ENCODE measurements at places on chromosomes 3 and 15.

GRCh38 chr15:42576776-42577175 is 1.4 kb downstream of the STARD9 start:
- no peak for DNase-seq

DNA sequence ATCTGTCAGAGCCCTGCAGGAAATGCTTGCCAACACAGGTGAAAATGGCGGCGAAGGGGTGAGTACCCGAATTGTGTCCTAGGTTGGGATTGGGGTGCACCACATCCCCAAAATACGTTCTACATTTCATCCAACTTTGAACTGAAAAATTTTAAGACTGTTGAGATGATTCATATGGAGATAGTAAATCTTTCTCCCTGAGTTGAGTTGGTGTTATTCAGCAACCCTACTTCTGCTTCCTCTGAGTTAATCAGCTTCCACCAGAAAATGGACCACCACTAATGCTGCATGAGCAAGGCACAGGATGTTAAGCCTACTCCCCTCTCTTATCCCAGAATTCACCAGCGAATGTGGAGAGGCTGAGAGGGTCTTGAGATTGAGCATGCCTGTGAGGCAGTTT is 192.9 kb downstream of the RYR3 start:
- DNase-seq, result no peak

- no peak for DNase-seq
These were observed at the start of gene TMEM40 for GRCh38 chr3:12759097-12759679. TSS of gene TMEM40 (minus strand) at chr3:12759259. CDS start at chr3:12749832, 9,427 bp downstream.

- no peak for DNase-seq
These were observed 10.3 kb downstream of the ATG7 start for GRCh38 chr3:11282250-11283138.

GRCh38 chr3:30984855-30985749 is 90.6 kb upstream of the GADL1 start:
- DNase-seq, result no peak

DNA sequence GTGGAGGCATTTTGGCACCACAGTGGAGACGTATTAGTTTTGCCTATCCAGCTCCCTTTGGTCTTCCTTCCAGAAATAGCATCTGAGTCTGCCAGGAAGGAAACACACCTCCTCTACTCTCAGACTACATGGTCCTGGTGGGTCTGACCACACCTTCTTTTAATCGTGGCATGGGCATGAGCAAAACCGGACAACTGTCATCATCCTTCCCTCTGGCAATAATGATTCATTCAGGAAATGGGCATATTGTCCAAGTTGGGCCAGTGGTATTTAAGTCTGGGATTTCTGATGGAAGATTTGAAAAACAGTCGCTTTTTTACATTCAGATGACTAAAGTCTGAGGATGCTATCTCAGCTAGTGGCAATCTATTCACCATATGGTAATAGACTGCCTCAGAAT is 601.0 kb upstream of the ADAMTS9 start:
- no peak for DNase-seq

DNA sequence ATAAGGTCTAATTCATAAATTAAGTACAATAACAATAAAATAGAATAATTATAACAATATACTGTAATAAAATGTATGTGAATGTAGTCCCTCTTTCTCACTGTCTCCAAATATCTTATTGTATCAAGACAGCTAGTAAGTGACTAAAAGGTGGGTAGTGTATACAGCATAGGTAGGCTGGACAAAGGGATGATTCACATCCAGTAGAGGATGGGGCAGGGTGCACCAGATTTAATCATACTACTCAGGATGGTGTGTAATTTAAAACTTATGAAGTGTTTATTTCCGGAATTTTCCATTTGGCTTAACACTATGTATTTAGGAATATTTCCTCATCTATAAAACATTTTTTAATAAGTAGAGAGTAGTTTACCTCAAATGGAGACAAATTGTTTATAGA is 876.1 kb upstream of the CADM2 start:
- DNase-seq, result no peak

GRCh38 chr3:10973046-10973595 is 19.4 kb upstream of the SLC6A1 start:
- DNase-seq, result no peak

DNA sequence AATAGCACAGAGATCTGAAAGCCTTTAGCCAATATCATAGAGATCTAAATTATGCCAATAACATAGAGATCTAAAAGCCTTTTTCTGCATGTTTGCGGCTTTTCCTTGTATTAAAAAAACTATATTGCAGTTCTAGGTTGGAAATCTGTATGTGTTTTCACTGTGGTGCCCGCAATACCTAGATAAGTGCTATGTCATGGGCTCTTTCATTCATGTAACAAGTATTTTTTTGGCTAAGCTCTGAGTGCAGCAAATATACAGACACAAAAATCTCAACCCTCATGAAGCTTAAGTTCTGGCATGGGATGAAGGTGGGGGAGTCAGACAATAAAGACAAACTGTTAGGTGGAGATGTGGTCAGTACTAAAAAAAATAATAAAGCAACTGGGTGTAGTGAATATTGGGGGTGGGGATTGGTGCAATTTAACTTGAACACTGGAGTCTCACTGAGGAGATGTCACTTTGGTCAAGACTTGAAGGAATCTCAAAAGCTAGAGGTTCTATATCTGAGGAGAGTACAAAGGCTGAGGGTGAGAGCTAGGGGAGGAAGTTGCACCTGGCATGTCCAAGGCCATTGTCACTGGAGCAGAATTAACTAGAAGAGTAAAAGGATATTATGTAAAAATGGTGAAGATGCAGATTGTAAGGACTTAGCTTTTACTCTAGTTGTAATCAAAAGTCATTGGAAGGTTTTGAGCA is 973 bp downstream of the BUB1B start:
- no peak for DNase-seq

DNA sequence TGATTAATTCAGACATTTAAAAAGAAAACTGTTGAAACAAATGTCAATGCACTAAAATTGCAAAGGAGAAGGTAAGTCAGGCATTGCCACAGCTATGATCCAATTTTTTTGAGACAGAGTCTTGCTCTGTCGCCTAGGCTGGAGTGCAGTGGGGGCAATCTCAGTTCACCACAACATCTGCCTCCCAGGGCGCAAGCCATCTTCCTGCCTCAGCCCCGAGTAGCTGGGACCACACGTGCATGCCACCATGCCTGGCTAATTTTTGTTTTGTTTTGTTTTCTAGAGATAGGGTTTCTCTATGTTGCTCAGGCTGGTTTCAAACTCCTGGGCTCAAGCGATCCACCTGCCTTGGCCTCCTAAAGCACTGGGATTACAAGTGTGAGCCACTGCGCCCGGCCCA is 117.6 kb downstream of the FMN1 start:
- DNase-seq, result no peak

DNA sequence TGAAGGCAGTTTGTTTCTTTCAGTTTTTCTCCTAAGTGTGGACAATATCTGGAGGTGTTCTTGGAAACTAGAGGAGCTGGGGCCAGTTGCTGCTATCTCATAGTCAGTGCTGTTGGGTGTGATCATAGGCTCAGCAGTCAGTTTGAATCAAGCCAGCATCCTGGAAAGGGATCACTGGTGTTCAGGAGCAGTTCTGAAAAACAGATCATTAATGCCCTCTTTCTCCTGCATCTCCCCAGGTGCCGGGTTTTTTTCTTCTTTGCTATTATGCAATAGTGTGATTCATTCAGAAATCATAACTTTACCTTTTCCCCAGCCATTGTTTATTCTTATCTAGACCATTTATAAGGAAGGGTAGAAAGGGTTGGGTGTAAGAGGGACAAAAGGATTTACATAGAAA is 24.0 kb downstream of the LNP1 start:
- no peak for DNase-seq

GRCh38 chr3:10322352-10322710 is 1.4 kb upstream of the SEC13 start:
- no peak for DNase-seq

DNA sequence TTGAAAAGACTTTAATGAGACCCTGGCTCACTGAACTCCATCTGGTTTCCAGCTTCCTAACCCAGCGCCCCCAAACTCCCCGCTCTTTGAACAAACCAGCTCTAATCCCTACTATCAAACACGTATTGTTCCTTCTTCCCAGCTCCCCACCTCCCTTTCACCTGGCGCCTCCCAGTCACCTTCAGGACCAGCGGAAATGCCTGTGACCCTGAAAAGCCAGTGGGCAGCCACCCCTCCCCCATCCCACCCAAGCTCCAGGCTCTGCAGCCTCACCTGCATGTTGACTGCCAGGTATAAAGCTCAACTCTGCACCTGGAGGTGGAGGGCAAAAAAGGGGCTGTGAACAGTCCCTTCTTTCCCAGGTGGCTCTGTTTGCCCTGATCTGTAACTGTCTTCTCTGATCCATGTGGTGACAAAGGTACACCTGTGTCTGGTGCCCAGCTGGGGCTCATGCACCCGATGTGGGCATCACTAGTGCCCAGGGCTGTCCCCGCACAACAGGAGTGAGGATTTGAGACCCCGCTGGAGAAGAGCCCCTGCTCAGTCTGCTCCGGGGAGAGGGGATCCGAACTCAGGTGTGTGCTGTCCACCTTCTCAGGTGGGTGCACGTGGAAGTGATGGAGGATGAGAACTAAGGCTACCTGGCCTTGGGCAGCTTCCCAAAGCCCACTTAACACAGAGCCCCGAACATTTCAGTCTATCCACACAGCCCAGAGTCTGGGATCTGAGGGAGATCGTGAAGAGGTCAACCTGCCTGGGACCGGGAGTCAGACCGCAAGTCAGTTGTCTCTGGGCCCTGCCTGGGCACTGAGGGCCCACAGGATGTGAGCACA is 128.9 kb downstream of the NSMCE3 start:
- no peak for DNase-seq

DNA sequence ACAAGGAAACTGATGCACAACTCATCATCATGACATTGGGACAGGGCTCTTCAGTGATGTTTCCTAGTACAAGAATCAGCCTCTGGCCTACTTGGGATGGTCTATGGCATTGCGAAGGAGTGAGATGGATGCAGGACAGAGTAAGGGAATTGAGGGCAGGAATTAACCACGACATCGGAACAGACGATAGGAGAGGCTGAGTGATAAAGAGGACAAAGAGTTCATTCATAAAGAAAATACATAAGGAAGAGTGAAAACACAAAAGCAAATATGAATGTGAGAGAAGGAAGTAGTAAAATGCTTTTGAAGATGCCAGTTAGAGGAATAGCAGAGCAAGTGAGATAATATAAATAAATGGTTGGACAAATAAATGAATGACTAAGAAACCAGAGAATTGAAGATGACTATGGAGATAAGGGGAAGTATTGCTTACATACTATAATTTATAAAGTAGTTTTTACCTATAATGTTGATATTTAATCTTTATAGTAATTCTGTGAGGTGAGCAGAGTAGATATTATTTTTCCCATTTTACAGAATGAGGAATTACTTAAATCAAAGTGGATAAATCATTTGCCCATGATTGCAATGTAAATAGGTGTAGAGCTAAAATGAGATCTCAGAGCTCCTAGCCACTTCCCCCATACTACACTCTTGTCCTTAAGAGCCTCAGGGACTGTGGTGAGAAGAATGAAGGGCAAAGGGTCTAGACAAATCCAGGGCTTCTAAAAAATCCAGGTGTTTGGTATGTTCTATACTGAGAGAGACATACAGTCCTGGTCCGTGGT is 203.3 kb downstream of the DTWD1 start:
- no peak for DNase-seq

- no peak for DNase-seq
These were observed 1.5 kb downstream of the CEP63 start for GRCh38 chr3:134487406-134487805.

DNA sequence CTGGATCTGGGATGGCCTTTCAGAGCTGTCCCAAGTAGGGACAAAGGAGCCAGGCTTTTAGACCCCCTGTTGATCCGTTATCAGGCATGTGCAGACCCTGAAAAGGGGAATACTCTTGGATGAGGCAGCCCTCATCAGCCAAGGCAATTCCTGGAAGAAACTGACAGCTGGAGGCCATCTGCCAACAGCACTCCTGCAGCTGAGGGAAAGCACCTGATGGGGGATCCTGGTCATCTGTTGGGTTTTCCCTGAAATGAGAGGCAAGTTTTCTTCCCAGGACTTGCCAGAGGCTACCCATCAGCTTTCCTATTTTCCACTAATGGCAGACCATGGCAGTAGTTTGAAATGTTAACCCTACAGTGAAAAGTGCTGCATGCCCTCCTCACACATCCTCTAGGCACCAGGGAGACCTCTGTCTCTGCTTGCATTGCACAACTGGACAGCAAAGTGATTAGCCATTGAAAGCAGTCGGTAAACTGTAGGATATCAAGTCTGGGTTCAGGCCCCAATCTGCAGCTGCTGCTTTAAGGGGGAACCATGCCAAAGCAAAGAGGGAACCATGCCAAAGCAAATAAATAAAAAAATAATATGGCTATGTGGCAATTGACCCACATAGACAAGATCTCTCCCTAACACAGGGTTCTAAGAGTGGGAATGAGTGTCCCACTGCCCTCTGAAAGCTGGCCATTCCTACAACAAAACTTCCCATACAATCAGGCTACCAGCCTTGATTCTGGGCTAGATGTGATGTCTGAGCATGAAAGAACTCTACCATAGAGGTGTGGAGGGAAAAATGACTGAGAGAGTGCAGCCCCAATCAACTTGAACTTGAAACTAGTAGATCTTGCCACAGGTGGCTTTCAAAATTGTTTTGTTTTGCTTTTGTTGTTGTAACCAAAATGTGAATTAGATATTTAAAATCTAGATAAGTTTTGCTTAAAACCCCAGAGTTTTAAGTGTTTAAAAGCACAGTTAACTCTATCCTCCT is 232.0 kb upstream of the STT3B start:
- DNase-seq, result no peak

- DNase-seq, result no peak
These were observed 204.3 kb upstream of the SLC2A2 start for GRCh38 chr3:171230865-171231264.
